ENCODE measurements at places on chromosomes 5 and 9.

GRCh38 chr5:149855366-149855765 lies 89.2 kb downstream of the PDE6A start:
- DNase-seq = no peak

DNA sequence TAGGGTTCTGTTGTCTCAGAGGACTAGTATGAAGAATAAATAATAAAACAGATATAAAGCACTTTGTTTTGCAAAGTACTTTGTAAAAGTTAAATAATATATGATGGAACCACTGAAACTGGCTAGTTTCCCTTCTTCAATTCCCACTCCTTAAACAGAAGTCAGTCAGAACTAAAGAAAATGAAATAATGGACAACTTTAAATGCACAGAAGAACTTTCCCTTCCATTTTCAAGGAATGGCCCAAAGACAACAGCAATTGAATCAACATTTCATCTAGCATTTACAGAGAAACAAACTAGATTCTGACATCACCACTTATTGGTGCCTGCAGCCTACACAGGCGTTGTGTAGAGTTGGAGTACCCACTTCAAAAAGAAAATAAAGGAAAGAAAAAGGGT lies 16.2 kb downstream of the DIAPH1 start:
- no peak for DNase-seq

- no peak for DNase-seq
Observed at GRCh38 chr9:37155601-37156000, 35.2 kb downstream of the ZCCHC7 start.

DNA sequence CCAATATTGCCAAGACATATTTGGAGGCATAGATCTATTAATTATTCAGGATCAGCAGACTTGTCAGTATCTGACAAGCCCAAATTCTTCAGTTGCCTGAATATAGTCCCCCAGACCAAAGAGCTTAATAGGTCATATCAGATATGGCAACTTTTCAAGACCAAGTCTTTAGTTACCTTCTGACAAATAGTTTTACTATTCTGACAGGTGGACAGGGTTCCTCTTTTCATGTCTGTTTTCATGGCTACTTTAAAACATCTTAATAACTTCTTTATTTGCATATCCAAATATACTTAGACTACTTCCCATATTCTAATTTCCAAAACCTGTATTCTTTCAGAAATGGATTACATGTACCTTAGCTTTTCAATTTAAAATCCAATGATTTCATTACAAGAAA lies 65.4 kb downstream of the AUH start:
- no peak for DNase-seq

DNA sequence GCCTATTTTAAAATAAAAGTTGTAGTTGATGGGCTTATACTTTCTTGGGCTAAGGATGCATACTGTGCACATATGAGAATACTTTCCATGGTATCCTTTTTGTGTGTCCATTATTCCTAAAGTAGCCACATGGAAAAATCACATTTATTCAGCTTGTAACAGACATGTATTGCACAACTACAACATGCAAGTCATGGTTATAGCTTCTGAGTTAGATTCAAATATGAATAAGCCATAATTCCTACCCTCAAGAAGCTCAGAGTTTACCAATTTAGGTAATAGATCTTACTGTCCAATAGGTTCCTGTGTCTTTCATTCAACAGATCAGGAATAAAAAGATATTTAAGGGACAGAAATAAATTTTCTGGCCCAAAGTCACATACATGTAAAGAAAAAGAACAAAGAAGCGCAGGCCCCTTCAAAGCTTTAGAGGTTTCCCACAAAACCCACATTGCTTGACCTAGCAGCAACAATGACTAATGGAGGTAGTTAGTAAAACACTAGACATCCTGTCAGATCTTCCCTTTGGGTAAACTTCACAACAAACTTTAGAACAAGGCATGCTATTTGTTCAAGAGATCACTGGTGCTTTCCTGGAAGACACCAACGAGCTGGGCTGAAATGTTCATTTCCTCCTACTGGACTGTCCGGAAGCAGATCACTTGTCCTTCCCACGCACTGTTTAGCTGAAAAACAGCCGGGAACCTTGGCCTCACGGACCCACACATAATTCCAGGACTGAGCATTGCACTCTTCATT lies 78.4 kb upstream of the ITGA1 start:
- DNase-seq = no peak

- no peak for DNase-seq
Observed at GRCh38 chr5:156332245-156332644, 5.3 kb downstream of the SGCD start.

DNA sequence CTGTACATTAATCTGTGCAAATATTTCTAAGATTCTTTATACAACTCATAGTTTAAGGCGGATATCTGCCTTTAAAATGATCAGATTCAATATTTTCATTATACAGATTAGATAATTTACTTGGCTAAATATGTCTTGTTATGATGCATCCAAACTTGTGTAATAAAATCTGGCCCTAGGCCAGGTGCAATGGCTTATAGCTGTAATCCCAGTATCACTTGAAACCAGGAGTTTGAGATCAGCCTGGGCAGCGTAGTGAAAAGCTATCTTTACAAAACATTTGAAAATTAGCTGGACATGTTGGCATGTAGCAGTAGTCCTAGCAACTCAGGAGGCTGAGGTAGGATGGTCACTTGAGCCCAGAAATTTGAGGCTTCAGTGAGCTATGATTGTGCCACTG lies 2002.2 kb upstream of the ACO1 start:
- DNase-seq = no peak

DNA sequence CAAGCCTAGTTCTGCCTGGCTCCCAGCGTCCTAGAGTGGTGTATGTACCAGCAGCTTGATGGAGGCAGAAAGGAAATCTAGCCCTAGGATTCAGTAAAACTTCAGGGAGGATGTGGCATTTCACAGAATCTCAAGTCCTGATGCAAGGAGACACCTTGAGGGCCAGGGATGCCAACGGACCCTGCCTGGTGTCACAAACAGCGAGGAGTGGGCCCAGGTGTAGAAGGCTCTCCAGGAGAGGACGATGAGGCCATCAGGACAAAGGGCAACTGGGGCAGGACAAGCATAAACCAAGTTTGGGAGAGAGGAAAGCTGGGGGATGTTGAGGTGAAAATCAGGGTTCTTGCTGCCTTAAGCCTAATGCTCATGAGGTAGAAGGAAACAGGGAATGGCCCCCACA lies 82.1 kb upstream of the SLC25A51 start:
- DNase-seq = no peak

GRCh38 chr9:119370816-119371215 lies 1.6 kb upstream of the BRINP1 start:
- DNase-seq = no peak

DNA sequence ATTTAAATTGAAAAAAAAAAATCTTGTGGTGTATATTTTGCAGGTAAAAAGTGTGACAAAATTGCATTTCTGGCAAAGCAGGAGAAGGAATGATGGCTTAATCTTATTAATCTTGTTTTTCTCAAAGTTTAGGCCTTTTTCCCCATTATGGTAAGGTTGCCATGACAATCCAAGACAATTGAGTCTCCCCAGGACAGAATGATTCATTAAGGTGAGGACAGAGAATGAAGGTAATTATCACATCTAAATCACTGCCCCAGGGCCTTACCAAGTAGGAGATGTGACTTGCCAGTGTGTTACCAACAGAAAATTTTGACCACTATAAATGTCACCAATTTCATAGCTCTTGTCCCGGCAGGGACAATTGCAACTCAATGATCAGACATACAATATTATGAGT lies 439.2 kb downstream of the DNAH5 start:
- no peak for DNase-seq

GRCh38 chr5:31496301-31496700 lies 35.6 kb downstream of the DROSHA start:
- DNase-seq = no peak

DNA sequence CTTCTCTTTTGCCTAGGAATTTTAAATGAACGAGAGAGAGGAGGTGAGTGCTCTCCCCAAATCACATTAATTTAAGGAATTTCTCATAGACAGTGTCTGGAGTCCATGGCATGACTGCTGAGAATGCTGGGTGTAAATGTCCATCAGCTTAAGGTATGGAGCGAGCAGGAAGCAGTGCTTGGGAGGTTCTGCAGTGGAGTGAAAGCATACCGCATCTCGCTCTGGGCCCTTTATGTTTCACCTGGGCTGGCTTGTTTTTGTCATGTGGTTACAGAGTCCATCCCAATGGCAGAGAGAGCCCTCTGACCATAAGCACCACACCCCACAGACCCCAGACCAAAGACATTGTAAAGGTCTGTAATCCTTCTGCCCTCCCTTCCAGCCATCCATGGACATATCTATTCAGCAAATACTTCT lies 20.6 kb upstream of the TNFAIP8 start:
- DNase-seq = no peak

Measured in esophagus squamous epithelium (tissue), 5 donors.